ENCODE measurements at places on chromosomes 11 and 22. TPM values are rescaled to one million over a fixed set of nuclear protein-coding genes. Genes with fewer than 3 reads are reported as not detected.

INPPL1 gene
- 135 TPM for total RNA-seq

FTH1 gene
- total RNA-seq = 1,991 TPM

AGBL2 gene
- total RNA-seq = 0.96 TPM

MS4A2 gene
- total RNA-seq = 1.5 TPM

SCGB1D2 gene
- not detected for total RNA-seq

BATF2 gene
- total RNA-seq = 8.7 TPM

CHST1 gene
- not detected for total RNA-seq

TAGLN gene
- 3.6 TPM for total RNA-seq

MOGAT2 gene
- total RNA-seq = 0.09 TPM

GRCh38 chr11:815675-816432, 2.9 kb upstream of the PNPLA2 start:
- DNase-seq = no peak

DNA sequence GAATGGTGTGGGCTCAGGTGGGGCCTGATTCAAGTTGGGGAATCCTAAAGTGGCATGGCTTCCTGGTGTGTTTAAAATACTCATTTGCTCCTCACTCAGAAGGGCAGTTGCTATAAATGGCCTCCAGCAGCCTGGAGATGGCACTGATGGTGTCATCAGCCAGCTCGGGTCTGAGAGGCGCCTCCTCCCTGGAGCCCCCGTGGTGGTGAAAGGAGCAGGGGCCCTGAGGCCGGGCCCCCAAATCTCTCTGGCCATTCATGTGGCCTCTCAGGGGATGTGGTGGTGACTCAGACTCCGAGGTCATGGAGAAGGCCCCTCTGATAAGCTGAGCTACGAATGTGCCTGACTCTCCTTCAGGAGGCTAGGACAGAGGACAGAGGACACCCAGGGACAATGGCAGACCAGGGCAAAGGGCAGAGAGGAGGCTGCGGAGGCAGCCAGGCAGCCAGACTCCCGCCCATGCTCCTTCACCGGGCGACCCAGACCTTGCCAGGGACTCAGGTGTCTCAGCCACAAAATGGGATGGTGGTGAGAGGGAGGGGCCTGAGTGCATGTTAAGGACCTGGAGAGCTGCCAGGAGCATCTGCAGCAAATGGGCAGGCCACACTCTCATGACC, 129.2 kb downstream of the CTTN start:
- DNase-seq = peak; percentile 6

DNA sequence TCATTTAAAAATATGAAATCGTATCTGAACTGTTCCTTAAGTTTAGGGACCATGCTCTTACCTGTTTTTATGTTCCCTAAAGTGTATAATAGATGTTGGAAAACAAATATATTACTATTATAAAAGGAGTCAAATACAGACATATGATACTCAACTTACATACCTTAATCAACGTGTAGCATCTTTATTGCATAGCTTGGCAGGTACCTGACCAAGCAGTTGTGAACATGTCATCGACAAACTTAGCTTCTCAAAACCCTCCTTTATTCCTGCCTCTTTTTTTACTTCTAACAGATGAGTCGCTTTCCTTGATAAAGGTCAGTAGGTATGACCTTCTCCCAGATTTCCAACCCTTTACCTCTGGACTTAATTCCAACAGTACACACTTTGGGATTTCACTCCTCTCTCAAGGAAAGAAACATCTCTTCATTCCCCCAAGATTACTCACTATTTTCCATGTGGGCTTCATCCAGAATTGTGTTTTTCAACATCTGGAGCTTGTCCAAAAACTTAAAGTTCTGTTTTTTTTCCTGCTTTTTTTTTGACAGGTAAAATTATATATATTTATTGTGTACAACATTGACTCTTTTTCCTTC, 11.9 kb downstream of the HIPK3 start:
- DNase-seq = no peak

GRCh38 chr11:128624269-128625175, 37.2 kb upstream of the ETS1 start:
- no peak for DNase-seq

DNA sequence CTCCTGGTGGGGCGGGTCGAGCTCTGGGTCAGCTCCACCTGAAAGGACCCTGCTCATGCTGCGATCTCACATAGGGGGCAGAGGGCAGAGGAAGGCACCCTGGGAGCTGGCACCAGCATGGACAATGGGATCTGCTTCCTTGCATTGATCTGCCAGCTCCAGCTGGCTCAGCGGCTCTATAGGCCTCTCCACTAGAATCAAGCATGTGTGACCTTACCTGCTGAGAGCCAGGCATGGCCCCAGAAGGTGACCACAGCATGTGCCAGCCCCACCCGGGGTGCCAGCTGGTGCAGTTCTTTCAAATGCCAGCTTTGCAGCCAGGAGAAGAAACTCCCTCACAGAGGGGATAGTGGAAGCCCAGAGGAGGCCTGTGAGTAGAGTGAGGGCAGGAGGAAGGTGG, 22.0 kb upstream of the KLHL35 start:
- no peak for DNase-seq

DNA sequence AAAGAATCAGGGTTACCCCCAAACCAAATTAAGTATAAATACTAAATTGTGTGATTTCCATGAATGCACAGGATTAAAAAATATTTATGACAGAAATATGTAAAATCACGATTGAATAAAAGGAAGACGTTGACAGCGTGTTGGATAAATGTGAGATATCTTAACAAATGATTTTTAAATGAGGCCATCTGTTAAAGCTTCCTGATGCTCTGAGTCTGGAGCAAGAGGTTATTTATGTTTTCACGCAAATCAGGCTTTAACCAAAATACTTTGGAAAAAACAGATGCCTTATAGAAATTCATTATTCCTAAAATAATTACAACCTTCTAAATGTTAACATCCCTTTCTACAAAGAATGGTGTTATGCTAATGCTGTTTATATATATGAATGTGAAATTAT, 123.3 kb downstream of the PAX6 start:
- DNase-seq = no peak

DNA sequence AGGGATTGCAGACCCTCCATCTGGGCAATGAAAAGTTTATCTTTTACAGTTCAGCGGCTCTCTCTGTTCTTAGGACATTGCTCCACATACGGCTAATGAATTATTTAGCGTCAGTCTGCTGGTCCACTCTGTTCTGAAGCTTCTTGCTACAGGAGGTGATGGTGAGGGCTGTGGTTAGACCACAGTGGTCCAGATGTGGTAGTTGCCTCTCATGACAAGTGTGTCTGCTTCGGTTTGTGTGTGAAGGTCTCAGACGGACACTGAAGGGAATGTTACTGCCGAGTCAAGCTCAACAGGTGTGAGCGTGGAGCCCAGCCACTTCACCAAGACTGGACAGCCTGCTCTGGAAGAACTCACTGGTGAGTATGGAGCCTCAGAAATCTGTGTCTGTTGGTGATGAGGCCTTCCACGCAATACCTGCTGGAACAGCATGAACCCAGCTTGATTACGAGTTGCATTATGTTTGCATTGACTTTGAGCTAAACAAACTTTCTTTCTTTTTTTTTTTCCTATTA, 220.8 kb downstream of the DBX1 start:
- DNase-seq = no peak

- DNase-seq = peak; percentile 81
Measured at GRCh38 chr22:19143967-19144400, 467 bp downstream of the ESS2 start.

GRCh38 chr11:17978553-17979287, 34.1 kb downstream of the SERGEF start:
- peak; percentile 49 for DNase-seq

DNA sequence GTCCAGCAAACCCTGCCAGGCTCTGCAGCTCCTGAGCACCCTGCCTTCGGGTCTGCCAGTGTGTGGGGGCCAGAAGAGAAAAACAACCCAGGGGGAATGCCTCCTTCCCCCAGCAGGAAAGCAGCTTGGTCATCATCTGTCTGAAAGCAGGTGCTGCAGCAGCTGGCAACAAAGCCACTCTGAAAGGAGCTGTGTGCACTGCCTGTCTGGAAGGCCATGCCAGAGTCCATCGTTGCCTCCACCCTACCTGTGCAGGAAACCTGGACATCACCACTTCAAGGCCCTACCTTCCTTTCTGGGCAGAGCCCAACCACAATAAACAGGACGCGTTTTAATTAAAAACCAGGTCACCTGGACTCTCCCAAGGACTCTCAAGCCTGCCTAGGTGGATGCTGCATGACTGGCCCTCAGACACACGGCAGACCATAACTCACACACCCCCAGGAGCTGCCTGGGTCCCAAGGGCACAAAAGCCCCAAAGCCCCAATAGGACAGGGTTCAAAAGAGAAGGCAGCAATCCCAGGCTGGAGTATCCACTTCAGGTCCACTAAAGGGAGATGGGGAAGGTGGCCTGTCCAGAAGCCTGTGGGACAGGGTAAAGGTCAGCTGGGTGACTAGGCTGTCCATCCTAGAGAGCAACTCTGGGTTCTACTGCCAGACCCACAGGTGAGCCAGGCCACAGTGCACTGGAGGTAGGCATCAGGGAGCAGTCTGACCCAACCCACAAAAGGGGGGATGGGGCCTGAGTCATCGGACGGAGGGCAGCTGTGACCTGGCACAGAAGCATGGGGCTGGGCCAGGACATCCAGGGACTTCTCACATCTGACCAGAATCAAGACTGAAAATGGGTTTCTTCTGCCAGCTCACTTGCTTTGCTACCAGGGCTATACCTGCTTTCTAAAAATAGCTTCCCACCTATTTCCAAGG, 6.1 kb downstream of the GNB1L start:
- DNase-seq = no peak

DNA sequence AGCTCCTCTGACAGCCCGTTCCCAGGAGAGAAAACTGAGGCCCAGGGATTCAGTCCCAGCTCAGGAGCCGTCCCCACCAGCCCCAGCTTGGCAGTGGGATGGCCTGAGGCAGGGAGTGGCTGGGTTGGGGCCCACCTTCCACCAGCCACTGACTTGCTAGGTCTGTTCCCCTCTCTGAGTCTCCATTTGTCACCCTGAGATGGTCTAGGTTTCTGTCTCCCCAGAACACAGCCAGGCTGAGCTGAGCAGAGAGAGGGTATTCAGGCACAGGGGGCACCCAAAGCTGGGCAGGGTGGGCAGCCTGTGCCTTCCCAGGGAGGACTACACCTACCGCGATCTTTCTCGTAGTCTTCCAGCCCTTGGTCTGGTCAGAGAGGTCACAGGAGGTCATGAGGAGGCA, 95.7 kb downstream of the PDE2A start:
- no peak for DNase-seq

DNA sequence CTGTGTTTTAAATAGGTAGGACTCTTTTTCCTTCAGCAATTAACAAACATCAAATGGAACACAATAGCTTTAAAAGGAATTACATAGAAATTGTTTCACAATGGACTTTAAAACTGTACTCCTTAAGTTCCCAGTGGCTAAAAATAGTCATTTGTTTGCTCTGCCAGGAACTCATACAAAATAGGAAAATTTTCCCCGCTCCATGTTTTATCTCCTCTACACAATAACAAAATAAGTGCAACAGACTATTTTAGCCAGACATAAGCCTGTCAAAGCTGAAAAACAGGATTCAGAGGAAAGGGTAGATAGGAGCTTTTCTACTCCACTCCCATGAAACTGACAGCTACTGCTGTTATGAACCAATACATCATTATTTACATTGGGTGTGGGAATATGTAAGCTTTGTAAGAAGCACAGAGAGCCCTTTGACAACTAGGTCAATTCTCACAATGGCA, 90.1 kb downstream of the STK33 start:
- no peak for DNase-seq

- peak; percentile 79 for DNase-seq
Measured at GRCh38 chr22:21760640-21761039, 25.0 kb upstream of the YPEL1 start.

DNA sequence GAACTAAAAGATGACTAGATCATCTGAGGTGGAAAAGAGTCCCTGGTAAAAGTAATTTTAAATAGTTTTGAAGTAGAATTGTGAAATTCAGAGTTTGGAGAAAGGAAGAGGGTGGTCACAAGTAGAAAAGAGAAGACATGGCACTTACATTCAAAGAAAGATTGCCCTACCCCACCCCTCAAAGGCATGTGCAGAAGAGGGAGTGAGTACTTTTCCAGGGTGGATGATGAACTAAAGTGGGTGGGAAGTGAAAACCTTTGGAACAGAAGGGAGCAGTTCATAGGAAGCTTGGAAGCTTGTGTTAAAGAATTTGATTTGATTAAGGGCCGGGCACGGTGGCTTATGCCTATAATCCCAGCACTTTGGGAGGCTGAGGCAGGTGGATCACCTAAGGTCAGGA, 23.6 kb downstream of the SREBF2 start:
- no peak for DNase-seq

GRCh38 chr11:69943066-69943465, 123.8 kb upstream of the FGF3 start:
- DNase-seq = no peak

GRCh38 chr11:3000032-3000961, 8.2 kb upstream of the NAP1L4 start:
- DNase-seq = no peak

DNA sequence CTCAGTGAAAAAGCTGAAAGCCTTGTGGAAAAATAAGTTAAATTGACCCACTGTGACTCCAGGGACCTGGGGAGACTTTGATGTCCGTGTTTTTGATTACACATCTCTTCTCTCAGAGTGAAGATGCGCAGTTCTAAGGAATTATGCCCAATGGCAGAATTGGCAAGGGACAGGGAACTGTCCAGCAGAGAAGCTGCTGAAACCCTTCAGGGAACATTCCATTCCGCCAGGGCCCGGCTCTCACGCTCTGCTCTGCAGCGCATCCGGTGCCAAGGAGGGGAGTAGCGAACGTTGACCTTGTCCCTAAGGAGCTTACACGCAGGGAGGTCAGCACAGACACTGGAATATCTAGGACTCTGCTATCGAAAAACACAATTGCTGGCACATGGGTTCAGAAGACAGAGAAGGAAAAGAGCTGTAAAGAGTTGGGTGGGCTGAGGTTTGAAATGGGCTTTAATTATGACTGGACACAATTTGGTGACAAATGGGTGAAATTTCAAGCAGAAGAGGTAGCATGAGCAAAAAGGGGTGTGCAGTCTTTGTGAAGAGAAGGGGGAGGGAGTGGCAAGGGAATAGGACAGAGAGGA, 64.5 kb upstream of the B3GAT1 start:
- DNase-seq = no peak

DNA sequence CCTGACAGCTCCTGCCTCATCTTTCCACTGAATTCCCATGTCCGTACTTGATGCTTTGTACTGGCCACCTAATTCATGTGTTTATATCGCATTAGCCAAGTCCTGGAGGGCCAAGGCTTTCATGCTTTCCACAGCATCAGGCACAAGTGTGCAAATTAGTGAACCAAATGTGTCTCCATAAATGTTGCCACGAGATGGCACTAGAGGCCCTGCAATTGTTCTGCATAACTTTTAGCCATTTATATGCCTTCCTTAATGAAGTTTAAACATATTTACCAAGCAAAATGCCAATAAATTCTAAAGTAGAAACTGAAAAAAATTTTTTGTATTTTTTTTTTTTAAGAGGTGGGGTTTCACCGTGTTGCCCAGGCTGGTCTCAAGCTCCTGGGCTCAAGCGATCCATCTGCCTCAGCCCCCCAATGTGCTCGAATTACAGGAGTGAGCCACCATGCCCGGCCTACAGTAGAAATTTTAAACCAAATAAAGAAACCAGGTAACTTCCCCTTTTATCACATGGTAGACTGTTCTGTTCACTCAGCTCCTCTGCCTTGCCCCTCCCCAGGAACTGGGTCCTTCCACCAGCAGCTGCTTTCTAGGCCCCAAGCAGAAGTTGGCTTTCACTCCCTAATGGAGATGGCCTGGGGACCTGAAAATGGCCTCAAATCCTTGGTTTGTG, 20.8 kb upstream of the IL18BP start:
- DNase-seq = peak; percentile 37

GRCh38 chr11:93704237-93704636, 37.1 kb downstream of the TAF1D start:
- DNase-seq = no peak

All from K562 (cell line).